T-cell (primary cell): ENCODE measurements at places on chromosomes 12 and 14. TPM values are rescaled to one million over a fixed set of nuclear protein-coding genes. Genes with fewer than 3 reads are reported as not detected.

RNU7-1 gene
- not detected for total RNA-seq

DNA sequence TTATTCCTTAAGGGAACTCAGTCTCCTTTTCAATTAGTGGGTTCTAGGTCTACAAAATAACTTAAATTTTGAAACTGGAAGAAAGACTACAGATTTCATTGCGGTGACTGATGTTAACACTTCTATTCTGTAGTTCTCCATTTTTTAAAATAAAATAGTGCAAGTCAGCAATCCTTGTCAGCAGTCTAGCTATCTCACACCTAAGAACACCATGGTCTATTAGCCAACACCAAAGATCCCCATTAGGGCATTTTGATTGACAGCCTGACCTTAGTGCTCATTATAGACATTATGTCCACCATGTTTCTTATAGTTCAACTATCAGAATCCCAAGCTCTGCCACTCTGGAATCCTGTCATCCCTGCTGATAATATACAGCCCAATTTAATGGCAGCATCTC, 27.4 kb downstream of the GPR65 start:
- no peak overlapping the region for H3K27ac ChIP-seq
- H3K27me3 ChIP-seq: no peaks in the 10 kb centered on the region

CCDC59 gene
- 44.5 TPM for total RNA-seq

- H3K27me3 ChIP-seq: peaks cover 2% of the 10 kb centered on the region
- H3K27ac ChIP-seq: no peak overlapping the region
- no peak for DNase-seq
- H3K4me1 ChIP-seq: no peaks in the 10 kb centered on the region
These were observed 75.5 kb downstream of the AVPR1A start for GRCh38 chr12:63075376-63076060.

DNA sequence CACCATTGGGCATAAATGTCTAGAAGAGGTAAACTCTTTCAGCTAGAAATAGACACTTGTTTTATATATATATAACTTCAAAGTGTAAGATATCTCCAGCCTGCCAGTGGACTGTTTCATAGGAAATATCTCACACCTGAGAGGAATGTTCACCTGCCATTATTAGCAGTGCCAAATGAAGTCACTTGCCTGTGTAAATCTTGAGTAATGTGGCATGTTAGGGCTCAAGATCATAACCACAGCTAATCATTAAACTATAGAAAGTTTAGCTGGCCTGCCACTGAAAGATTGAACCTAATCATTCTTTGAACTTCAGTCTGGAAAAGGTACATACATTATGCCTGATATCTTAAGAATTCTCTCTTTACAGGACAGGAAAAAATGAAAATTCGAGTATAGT, 25.5 kb upstream of the KCNJ8 start:
- H3K36me3 ChIP-seq: no peaks in the 10 kb centered on the region
- no peak for DNase-seq
- H3K4me1 ChIP-seq: no peaks in the 10 kb centered on the region
- H3K27ac ChIP-seq: no peak overlapping the region
- no peaks in the 10 kb centered on the region for H3K27me3 ChIP-seq

RPL36AL gene
- 322 TPM for total RNA-seq

- peaks cover 46% of the 10 kb centered on the region for H3K4me1 ChIP-seq
- H3K27me3 ChIP-seq: no peaks in the 10 kb centered on the region
- H3K4me3 ChIP-seq: no peak overlapping the region
- H3K36me3 ChIP-seq: peaks cover 31% of the 10 kb centered on the region
- peak overlapping the region; percentile 67 for H3K27ac ChIP-seq
These were observed 7.1 kb downstream of the ZFP36L1 start for GRCh38 chr14:68785534-68786490.

- no peaks in the 10 kb centered on the region for H3K36me3 ChIP-seq
- H3K4me3 ChIP-seq: no peak overlapping the region
- DNase-seq: no peak
- no peaks in the 10 kb centered on the region for H3K27me3 ChIP-seq
These were observed 985.5 kb downstream of the DIO2 start for GRCh38 chr14:79225815-79226214.

GRCh38 chr12:104565606-104566243, 109.0 kb downstream of the CHST11 start:
- no peak for DNase-seq
- H3K36me3 ChIP-seq: peaks cover 5% of the 10 kb centered on the region
- no peak overlapping the region for H3K4me3 ChIP-seq
- peaks cover 47% of the 10 kb centered on the region for H3K4me1 ChIP-seq
- H3K27me3 ChIP-seq: no peaks in the 10 kb centered on the region
- H3K27ac ChIP-seq: no peak overlapping the region

- H3K4me1 ChIP-seq: peaks cover 12% of the 10 kb centered on the region
- H3K27me3 ChIP-seq: peaks cover 13% of the 10 kb centered on the region
- no peaks in the 10 kb centered on the region for H3K36me3 ChIP-seq
- DNase-seq: no peak
- H3K4me3 ChIP-seq: peak overlapping the region; percentile 43
These were observed 29.4 kb downstream of the RPGRIP1 start for GRCh38 chr14:21309238-21309636.

ANO4 gene
- total RNA-seq: not detected

TAS2R10 gene
- 1.2 TPM for total RNA-seq

GRCh38 chr12:92404259-92404894, 258.7 kb upstream of the BTG1 start:
- H3K4me3 ChIP-seq: no peak overlapping the region
- DNase-seq: no peak
- H3K36me3 ChIP-seq: no peaks in the 10 kb centered on the region
- peaks cover 54% of the 10 kb centered on the region for H3K4me1 ChIP-seq
- H3K27me3 ChIP-seq: no peaks in the 10 kb centered on the region

DNA sequence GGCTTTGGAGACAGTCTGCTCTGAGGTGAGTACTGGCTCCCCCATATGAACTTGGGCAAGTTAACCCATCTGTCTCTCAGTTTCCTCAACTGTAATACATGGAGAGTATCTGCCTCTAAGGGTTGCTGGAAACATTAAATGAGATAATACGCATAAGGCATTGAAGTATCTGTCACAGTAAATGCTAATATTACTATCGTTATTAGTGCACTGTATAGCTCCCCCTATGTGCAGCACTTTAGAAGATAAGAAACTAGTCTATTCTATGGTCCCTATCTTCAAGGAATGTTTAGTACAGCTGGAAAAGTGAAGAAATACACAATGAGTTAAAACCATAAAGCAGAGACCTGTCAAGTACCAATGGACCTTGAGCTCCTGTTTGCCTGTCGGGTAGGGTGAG, 51.7 kb upstream of the CFL2 start:
- H3K27ac ChIP-seq: no peak overlapping the region
- H3K36me3 ChIP-seq: peaks cover 43% of the 10 kb centered on the region
- no peaks in the 10 kb centered on the region for H3K27me3 ChIP-seq

- no peak overlapping the region for H3K27ac ChIP-seq
- DNase-seq: no peak
- no peaks in the 10 kb centered on the region for H3K36me3 ChIP-seq
- no peak overlapping the region for H3K4me3 ChIP-seq
- no peaks in the 10 kb centered on the region for H3K27me3 ChIP-seq
These were observed 51.9 kb downstream of the DAAM1 start for GRCh38 chr14:59240356-59240755.

DNA sequence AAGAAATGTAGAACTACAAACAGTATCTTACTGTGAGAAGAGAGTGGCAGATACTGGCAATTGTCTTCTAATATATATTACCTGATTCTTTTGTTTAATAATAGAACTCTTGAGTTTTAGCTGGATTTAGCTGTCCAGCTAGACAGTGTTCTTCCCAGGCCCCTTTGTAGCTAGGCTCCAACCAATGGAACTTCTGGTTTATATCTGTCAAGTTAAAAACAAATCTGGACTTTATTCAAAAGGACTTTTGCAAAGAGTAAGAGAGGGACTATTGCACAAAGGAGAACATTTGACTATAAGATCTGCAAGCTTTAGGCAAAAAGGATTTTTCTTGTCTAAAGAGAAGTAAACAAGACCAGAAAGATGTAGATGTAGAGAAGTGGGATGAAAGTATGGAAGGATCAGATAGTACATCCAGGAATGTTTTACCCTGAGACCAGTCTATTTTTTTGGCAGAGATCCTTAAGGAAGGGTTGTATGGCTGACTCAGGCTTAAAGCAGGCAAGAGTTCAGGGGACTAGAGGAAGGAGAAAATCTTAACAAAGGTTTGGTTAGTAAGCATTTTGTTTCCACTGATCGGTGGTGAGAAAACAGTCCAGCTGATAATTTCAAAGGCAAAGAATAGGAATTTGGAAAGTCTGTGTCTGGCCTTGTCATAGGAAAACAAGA, 111.1 kb upstream of the PLEKHA5 start:
- no peaks in the 10 kb centered on the region for H3K4me1 ChIP-seq
- peaks cover 2% of the 10 kb centered on the region for H3K27me3 ChIP-seq
- DNase-seq: no peak
- H3K36me3 ChIP-seq: no peaks in the 10 kb centered on the region
- no peak overlapping the region for H3K4me3 ChIP-seq
- no peak overlapping the region for H3K27ac ChIP-seq

PIK3C2G gene
- not detected for total RNA-seq
